ENCODE measurements at places on chromosomes 6 and 20. TPM values are rescaled to one million over a fixed set of nuclear protein-coding genes. Genes with fewer than 3 reads are reported as not detected.
A peak's percentile ranks its signal among the peaks of the same experiment; 100 is the strongest.

DNA sequence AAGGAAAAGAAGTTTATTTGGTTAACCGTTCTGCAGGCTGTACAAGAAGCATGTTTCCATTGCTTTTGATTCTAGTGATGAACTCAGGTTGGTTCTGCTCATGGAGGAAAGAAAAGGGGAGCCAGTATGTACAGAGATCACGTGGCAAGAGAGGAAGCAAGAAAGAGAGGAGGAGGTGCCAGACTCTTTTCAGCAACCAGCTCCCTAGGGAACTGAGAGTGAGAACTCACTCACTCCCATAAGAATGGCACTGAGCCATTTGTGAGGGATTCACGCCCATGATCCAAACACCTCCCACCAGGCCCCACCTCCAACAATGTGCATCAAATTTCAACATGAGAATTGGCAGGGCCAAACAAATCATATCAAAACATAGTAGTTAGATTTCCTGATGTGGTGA, 649.1 kb downstream of the EPM2A start:
- no peak for DNase-seq

- DNase-seq = no peak
Observed at GRCh38 chr6:168517742-168518347, 76.9 kb downstream of the SMOC2 start.

DNA sequence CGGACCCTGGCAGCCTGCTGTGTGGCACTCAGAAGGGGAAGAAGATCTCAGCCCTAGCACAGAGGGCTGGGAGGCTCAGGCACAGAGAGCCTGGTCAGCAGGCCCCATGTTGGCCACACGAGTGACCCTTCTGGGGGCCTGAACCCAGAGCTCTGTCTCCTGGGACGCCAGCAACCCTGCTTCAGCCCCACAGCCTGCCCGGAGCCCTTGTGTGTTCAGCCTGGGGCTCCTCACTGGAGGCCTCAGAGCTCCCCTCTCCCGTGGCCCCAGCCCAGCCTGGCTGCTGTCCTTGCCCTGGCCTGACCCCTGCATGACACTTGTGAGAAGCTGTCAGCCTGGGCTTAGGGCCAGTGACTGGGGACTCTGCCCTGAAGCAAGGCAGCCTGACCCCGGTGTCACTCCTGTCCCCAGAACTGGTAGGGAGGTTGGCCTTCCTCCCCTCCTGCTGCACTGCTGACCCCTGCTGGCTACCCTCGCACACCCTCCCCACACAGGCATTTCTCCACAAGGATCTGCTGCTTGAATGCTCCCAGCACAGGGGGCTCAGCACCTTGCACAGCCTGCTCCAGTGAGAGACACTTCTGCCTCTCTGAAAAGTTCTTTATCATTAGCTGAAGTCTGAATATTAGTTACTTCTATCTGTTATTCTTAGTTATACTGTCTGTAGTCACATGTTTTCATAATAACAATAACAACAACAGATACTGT, 15.4 kb upstream of the IP6K3 start:
- DNase-seq = no peak

GRCh38 chr6:52725535-52726192, 37.6 kb downstream of the GSTA2 start:
- no peak for DNase-seq

GRCh38 chr6:108557494-108558371, 3.0 kb upstream of the FOXO3 start:
- no peak for DNase-seq

GRCh38 chr6:28082939-28083338, 2.6 kb downstream of the ZNF165 start:
- DNase-seq = no peak

DNA sequence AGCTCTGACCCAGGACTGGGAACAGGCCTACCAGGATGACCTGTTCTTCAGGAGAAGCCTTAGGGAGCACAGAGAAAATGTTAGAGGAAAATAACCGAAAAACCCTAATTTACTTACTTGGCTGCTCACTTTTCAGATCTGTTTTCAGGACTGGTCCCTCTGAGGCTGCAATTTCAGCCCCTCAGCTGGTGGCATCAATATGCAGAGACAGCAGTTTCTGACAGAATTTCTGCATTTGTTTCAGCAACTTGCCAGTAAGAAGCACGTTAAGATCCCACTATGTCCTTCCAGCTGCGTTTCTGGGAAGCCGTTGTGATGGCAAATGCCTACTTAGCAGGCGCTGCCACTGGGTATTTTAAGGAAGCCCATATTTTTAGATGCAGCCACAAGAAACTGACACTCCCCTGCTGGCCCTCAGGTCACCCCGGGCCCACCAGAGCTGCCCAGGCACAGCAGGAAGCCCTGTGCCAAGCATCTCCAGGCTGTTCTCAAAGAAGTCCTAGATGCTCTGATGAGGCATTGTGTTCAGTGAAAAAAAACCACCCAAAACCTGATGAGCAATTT, 7.5 kb downstream of the YTHDF1 start:
- DNase-seq = no peak

GRCh38 chr20:54093423-54094267, 23.3 kb upstream of the BCAS1 start:
- no peak for DNase-seq

GRCh38 chr20:62136283-62137091, 6.7 kb downstream of the PSMA7 start:
- DNase-seq = peak; percentile 81

DNA sequence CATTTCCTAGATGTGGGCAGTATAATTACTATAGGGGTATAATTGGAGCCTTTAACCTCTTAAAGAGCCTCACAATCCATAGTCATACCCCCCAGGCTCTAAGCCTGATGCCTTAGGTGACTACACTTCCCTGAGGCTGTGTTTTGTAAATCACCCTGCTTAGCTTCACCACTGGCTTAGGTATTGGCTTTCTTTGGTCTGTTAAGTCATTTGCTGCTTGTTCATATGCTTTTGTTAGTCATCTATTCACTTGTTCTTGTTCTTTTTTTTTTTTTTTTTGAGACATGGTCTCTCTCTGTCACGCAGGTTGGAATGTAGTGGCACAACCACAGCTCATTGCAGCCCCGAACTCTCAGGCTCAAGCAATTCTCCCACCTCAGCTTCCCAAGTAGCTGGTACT, 26.7 kb downstream of the KAT14 start:
- no peak for DNase-seq

- DNase-seq = no peak
Observed at GRCh38 chr6:29146179-29146578, 24.5 kb upstream of the OR2J2 start.

GRCh38 chr20:3890398-3890751, 1.2 kb downstream of the PANK2 start:
- no peak for DNase-seq

DNA sequence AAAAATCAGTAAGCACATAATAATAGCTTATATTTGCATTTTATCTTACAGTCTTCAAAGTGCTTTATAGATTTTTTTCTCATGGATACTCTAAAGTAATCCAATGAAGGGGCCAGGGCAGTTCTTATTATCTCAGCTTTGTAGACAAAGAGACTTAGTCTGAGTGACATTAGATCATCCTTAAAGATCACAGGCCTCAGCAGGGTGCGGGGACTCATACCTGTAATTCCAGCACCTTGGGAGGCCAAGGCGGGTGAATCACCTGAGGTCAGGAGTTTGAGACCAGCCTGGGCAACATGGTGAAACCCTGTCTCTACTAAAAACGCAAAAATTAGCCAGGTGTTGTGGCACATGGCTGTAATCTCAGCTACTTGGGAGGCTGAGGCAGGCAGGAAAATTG, 14.5 kb downstream of the FERMT1 start:
- no peak for DNase-seq

DNA sequence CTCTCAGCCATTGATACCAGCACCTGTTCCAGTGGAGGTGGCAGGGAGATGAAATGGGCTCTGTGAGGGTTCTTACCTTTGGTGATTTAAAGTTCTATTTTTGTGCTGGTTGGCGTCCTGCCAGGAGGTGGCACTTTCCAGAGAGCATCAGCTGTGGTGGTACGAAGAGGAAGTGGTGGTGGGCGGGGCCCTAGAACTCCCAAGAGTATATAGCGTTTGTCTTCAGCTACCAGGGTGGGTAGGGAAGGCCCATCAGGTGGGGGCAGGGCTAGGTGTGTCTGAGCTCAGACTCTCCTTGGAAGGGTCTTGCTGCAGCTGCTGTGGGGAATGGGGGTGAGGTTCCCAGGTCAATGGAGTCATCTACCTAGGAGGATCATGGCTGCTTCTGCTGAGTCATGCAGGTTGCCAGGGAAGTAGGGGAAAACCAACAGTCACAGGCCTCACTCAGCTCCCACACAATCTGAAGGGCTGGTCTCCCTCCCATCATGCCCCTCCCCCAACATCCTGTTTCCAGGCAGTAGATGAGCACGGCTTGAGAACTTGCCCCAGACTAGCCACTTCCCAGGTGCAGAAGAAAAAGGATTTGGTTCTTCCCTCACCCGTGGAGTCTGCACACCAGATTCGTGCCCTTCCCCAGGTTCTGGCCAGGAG, 46.6 kb downstream of the MOXD1 start:
- DNase-seq = no peak

DNA sequence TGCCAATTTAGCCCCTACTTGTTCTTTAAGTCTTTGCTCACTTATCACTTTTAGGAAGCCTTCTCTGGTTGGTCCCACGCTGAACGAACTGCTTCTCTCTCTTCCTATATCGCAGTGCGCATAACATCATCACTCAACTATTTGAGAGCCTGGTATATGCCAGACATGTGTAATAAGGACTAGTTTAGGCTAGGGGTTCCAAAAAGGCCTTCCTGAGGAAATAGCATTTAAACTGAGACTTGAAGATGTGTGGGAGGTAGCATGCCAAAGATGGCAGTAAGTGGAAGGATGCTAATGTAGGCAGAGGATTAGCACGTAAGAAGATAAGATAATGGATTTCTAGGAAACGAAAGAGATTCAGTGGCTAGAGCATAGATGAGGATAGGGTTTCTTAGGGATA, 4.8 kb downstream of the CCDC28A start:
- no peak for DNase-seq

GRCh38 chr6:32111424-32112066, 2.4 kb upstream of the TNXB start:
- no peak for DNase-seq

DNA sequence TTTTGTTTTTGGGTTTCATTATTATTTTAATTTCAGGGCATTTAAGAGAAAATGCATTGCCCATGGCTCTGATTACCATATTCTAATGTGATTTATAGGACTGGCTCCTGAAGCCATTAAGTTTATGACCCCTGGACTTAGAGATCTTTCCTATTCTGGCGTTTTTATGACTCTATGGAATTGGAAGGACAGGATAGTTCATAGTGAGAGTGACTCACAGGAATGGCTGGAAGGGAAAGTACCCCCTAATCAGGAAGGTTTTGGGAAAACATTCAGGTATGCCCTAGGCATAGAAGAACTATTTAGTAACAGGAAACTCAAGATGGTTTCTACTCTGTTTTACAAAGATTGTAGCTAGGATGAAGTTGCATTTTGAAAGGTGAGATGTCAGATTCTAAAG, 108.6 kb upstream of the SLC2A12 start:
- no peak for DNase-seq

- DNase-seq = no peak
Observed at GRCh38 chr6:112690497-112691202, 343.5 kb downstream of the RFPL4B start.

DNA sequence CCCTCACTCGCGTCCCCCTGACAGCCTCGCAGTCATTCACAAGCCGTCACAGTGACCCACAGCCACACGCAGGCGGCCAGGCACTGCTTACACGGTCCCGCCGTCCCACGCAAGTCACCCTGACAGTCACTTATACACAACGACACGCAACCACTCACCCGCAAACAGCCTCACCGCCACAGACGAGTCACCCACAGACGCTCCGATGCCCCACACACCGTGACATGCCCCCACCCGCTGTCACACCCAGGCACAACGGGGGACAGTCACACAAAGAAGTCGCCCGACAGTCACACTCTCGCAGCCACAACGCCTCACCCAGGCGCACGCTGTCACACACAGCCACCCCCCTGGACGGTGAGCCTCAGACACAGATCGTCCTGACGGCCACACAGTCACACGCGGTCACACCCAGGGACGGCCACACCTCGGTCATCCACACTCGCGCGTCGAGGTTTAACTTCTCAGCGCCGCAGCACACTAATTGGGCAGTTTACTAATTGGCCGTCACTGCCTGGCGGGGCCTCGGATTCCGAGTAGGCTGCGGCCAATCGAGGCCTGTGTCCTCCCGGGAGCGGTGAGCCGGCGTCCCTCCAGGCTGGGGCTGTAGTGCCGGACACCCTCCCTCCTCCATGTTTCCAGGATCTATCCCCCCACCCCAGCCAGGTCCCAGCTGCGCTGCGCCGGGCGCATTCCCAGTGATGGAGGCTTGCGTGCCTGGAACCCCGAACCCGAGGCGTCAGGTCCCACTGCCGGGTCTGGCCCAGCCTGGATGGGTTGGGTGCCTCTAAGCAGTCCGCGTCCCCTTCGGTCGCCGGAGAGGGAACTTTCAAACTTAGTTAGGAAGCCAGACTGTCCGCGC, 790 bp downstream of the TOX2 start:
- peak; percentile 26 for DNase-seq

- DNase-seq = peak; percentile 82
Observed at GRCh38 chr20:62929051-62929538, 2.8 kb upstream of the DIDO1 start.

DNA sequence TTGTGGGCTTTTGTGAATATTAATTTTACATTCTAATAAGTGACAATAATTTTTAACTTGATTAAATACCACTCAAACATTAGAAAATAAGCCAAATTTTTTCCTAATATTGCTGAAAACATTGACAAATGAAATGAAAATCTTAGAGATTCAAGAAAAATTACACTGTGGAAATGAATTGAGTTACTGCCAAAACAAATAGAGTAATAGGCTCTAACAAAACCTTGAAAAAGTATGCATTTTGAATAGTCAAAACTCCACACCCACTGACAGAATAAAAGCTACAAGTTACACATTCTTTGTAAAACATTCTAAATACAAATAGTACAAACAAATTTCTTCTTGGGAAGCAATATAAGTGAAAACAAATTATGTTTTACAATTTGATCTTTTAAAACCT, 5.9 kb downstream of the TBX18 start:
- DNase-seq = no peak

DNA sequence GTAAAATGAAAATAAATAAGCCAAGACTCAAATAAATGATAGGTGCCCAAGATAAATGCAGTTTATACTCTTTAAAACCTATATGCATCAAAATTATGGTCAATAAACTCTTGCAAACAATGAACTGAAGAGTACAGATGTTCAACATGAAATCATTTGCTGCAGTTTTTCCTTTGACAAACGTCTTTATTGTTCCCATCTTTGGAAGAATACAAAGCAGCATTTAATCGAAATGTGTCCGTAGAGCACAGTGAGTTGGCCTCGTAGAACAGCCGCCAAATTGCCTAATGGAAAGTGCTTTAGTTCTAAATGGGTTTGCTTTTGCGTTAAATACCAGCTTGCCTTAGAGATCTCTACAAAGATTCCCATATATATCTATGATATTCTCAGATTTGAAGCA, 447.4 kb downstream of the PKHD1 start:
- no peak for DNase-seq

- no peak for DNase-seq
Observed at GRCh38 chr6:125101631-125102030, 51.9 kb upstream of the TPD52L1 start.

- DNase-seq = no peak
Observed at GRCh38 chr20:49297605-49298530, 20.0 kb upstream of the ZNFX1 start.

Gene RBBP8NL
- 0.13 TPM for total RNA-seq

Gene PSORS1C2
- not detected for total RNA-seq

Gene PPIL6
- total RNA-seq = 8.4 TPM

Gene LAMA4
- total RNA-seq = 20.7 TPM

Gene ZNF334
- 8.2 TPM for total RNA-seq

Gene GCLC
- 31.8 TPM for total RNA-seq

Gene LKAAEAR1
- total RNA-seq = 0.31 TPM

Gene ACSS1
- total RNA-seq = 30.6 TPM

Gene C6orf163
- 4.2 TPM for total RNA-seq

Gene RIPOR2
- 24.2 TPM for total RNA-seq

Gene MTFR2
- 1.3 TPM for total RNA-seq

Measured in kidney (tissue), 22 donors.